ENCODE measurements at places on chromosomes 2 and 18.

DNA sequence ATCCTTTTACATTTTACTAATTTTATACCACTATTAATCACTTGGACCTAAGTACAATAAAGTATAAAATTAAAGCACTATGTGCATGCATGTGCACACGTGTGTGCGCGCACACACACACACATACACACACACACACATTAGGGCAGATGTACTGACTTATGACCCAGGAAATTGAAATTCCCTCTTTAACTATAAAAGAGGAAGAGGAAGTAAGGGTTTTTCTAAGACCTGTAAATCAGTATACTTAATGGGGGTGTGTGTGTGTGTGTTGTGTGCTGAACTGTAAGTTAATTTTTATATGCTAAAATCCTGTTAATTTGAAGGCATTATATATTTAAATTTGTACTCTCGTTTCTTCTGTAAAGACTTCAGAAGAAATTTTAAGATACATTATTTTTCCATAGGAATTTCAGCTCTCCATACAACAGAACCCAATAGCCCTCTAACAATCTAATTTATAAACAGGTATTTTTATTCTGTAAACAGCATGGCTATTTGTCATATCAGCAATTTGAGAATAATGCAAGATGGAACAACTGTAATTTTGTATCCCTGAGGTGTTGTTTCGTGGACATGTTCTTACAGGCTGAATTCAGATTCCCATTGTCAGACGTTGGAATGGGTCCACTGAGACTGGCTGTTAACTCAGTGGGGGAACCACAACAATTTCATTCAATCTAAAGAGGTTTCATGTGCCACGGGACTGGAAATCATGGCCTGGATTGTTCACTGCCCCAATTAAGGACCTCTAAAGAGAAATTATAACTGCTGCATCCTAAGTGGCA lies 90.9 kb downstream of the PLA2R1 start:
- no peak for DNase-seq

DNA sequence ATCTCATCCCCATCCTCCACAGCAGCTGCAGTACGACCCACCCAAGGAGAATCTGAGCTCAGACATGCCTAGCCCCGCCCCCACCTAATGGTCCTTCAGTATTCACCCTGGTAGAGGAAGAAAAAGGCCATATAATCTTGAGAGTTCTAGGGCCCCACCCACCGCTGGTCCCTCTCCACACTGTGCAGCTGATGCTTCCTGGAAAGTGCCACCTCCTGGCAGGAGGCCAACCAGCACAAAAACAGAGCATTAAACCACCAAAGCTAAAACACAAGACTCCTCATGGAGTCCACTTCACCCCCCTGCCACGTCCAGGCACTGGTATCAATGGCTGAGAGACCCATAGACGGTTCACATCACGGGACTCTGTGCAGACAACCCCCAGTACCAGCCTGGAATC lies 40.7 kb downstream of the MC4R start:
- DNase-seq, result no peak

DNA sequence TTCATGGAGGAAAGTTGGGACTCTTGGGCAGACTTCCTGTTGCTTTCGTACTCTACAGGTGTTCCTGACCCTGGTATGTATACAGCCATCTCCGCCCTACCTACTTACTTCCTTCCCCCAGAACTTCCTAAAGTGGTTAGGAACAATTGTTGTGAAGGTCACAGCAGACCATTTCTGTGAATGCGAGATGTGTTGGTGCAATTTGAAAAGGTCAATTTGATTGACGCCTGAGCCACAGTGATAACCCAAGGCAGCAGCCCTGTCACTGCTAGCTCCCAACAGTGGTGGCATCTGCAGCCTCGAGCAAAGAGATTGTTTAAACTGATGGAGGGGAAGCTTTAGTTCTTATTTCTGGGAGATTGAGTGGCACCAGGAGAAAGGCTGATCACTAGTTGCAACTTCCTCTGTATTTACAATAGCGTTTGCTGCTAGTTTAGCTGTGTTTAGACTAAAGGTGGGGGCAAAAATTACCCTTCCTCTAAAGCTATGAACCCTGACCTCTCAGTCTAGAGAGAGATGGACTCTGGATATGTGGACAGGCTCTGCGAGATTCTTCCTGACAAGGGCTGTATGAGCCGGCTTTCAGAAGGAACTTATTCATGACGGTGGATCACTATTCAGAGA lies 78.3 kb upstream of the MAP4K3 start:
- no peak for DNase-seq

DNA sequence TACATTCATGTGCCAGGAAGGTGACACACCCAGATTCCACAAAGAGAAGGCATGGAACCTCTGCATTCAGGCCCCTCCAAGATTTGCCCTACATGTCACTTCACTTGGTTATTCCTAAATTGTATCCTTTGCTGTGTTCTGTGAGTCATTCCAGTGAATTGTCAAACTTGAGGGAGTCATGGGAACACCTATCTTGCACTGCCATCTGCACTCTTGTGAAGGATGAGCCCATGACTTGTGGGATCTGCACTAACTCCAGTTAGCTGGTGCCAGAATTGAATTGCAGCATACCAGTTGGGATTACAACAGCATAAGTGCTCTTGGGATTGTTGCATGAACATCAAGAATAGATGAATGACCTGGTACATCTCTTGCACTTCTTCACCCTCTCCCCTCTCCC lies 1288.0 kb upstream of the ZEB2 start:
- DNase-seq, result no peak

GRCh38 chr2:126317790-126318431 lies 338.0 kb upstream of the GYPC start:
- no peak for DNase-seq

DNA sequence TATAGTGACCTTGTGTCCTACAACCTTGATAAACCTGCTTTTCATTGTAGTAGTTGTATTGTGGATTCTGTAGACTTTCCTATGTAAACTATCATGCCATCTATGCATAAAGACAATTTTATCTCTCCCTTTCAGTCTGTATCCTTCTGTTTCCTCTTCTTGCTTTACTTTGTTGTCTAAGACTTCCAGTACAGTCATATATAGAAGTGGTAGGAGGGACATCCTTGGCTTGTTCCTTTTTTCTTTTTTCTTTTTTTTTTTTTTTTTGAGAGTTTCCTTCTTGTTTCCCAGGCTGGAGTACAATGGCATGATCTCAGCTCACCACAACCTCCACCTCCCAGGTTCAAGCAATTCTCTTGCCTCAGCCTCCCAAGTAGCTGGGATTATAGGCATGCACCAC lies 39.7 kb downstream of the UBE2F start:
- DNase-seq, result no peak

DNA sequence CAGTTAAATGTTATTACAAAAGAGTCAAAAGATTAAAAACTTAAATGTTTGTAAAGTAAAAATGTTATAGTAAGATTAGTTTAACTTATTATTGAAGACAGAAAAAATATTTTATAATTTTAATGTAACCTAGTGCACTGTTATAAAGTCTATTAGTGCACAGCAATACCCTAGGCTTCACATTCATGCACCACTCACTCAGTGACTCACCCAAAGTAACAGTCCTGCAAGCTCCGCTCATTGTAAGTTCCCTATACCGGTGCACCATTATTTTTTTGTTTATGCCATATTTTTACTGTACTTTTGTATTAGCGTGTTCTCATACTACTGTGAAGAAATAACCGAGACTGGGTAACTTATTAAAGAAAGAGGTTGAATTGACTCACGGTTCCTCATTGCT lies 759.7 kb upstream of the CDH7 start:
- DNase-seq, result no peak

DNA sequence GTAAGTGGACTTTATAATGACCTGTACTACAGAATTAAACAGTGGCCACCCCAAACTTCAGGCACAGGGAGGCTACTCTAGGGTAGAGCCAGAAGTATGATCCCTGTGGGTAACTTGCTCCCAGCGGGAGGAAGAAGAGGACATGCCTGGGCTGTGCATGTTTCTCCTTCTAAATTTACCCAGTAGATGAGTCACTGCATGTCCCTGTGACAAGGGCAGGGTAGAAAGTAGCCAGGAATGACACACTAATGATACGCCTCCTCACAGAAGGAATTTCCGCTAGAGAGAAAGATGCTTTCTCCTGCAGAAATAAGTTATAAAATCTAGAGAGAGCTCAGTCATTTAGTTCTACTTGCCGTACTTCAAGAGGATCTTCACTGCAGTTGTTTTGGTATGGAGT lies 7.5 kb downstream of the ACYP2 start:
- no peak for DNase-seq

GRCh38 chr2:226031647-226032501 lies 632.4 kb downstream of the NYAP2 start:
- DNase-seq, result no peak

- DNase-seq, result peak; percentile 70
Observed at GRCh38 chr18:49814147-49814499, 790 bp upstream of the ACAA2 start.

DNA sequence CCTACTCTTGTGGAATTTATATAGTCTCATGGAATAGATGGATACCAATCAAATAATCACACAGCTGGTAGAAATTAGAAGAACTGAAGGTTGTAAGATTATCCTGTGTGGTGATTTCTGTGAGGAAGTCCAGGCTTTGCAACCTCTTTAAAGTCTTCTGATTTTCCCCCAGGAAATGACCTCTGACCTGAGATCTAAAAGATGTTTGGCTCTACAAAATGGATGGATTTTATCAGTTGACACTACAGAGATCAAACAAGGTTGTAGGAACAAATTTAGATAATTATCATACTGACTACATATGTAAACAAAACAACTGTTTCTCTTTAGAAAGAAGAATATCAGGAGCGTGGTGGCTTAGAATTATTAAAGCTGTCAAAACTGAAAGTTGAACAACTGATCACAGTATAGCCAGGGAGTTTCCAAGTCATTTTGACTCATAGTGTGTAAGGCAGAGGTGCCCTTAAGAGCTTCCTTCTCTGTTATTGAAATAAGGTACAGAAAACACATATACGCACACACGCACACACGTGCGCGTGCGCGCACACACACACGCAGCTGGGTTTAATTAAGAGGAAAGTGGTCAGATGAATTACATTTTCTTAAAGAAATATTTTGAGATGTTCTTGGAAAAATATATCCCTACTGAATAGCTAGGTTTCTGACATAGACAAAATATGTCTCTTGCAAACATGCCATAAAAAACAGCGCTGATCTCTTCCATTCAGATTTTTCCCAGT lies 35.5 kb upstream of the PELI1 start:
- no peak for DNase-seq

DNA sequence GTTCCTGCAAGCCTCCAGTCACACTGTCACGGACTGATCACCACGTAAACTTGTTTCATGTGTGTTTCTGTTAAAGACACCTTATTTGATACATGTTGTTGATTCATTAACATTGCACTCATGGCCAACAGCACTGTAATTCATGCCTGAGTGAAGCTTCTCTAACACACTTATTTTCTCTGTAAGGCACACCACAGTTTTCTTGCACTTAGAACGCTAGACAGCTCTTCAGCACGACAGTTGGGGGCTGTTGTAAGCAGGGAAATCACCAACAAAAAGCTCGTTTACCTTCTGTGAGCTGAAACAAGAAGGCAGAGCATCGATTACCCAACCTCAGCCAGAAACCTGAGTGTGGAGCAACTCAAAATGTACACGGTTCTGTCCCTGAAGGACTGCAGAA lies 28.1 kb downstream of the TNFRSF11A start:
- DNase-seq, result no peak

- no peak for DNase-seq
Observed at GRCh38 chr18:37565101-37565976, at the start of gene CELF4. Gene CELF4 (minus strand): TSS chr18:37565798.

GRCh38 chr2:176484838-176485237 lies 215.6 kb downstream of the MTX2 start:
- no peak for DNase-seq

- no peak for DNase-seq
Observed at GRCh38 chr2:170307555-170308351, 129.8 kb downstream of the MYO3B start.

DNA sequence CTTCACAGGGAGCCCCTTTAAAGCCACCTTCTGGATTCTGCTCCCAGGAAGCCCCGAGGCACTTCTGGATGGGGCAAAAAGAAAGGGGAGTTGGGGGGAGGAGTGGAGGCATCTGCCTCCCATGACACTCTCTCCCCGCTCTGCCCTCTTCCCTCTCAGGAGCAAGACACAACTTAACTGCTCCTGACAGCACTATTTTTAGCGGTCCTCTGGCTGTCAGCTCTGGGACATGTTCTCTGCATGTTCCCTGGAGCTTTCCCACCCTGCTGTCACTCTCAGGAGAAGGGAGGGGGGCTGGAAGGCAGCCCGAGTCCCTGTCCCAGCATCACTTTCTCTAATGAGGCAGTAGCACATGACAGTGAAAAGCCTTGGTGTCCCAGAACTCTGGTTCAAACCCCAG lies 32.3 kb downstream of the PLB1 start:
- no peak for DNase-seq

DNA sequence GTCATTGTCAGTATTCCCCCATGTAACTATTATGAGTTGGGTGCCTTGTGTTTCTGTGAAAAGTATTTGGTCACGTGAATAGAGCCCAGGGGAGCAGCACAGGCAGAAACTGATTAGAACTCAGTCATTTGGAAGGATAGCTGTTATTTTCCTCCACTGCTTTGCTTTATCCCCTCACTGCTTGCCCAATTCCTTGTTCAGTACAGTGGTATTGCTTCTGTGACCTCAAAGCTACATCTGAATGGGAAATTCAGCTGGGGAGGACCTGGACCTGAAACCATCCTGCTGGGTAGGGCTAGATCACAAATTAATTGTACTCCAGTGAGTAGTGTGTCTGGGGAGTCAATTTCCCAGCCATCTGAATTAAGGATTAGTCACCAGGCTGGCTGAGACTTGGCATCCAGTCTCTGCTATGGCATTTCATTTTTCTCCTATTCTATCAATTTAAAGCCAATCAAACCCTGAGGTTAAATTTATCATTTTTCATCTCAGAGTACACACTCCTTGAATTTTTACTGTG lies 1231.6 kb upstream of the GYPC start:
- DNase-seq, result no peak

Measured in CD4-positive, alpha-beta T cell treated with Interferon gamma for 1 hour (primary cell).